ENCODE measurements at places on chromosomes 3 and 15. TPM values are rescaled to one million over a fixed set of nuclear protein-coding genes. Genes with fewer than 3 reads are reported as not detected.

- no peak overlapping the region for H3K27ac ChIP-seq
- no peaks in the 10 kb centered on the region for H3K4me1 ChIP-seq
- H3K27me3 ChIP-seq, result no peaks in the 10 kb centered on the region
- no peak overlapping the region for H3K4me3 ChIP-seq
- no peaks in the 10 kb centered on the region for H3K36me3 ChIP-seq
Measured at GRCh38 chr15:64521201-64521600, 60.8 kb downstream of the ZNF609 start.

STT3B gene
- total RNA-seq, result 179 TPM

GRCh38 chr3:128442070-128442469, 24.6 kb downstream of the DNAJB8 start:
- H3K4me1 ChIP-seq, result no peaks in the 10 kb centered on the region
- H3K27ac ChIP-seq, result no peak overlapping the region
- H3K27me3 ChIP-seq, result no peaks in the 10 kb centered on the region
- H3K36me3 ChIP-seq, result no peaks in the 10 kb centered on the region
- DNase-seq, result no peak

WDR49 gene
- 11.4 TPM for total RNA-seq

DNA sequence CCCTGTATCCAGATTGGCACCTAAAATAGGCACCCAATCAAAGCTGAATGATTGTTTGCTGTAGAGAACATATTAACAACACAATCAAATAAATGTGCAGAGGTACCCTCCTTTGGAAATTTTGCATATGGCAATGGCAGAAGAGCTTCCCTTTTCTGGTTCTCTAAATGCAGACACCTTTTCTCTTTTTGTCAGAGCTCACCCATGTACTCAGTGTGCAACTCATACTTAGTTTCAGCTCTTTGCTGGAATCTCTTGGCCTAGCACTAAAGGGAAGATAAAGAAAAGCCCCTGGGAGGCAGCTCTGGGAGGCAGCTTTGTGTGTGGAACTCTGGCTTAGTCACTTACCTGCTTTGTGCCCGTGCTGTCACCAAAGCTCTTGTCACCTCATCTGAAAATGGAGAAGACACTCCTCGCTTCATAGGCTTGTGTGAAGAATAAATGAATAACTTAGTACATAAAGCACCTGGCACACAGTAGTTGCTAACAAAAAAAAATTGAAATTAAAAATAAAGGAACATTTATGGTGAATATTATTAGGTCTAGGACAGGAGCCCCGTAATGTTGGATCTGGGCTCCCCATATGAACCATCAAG, 28.8 kb downstream of the ST6GAL1 start:
- no peaks in the 10 kb centered on the region for H3K36me3 ChIP-seq
- DNase-seq, result no peak
- no peak overlapping the region for H3K27ac ChIP-seq
- H3K4me3 ChIP-seq, result no peak overlapping the region

GRCh38 chr15:29921130-29921601, 98.9 kb upstream of the TJP1 start:
- no peak overlapping the region for H3K4me3 ChIP-seq
- H3K36me3 ChIP-seq, result no peaks in the 10 kb centered on the region
- H3K27me3 ChIP-seq, result no peaks in the 10 kb centered on the region
- H3K4me1 ChIP-seq, result no peaks in the 10 kb centered on the region
- DNase-seq, result no peak

FANCD2OS gene
- not detected for total RNA-seq

GRCh38 chr3:183500319-183500718, 55.2 kb downstream of the KLHL6 start:
- peak; percentile 4 for DNase-seq
- H3K27ac ChIP-seq, result no peak overlapping the region
- no peaks in the 10 kb centered on the region for H3K27me3 ChIP-seq
- H3K4me3 ChIP-seq, result no peak overlapping the region
- no peaks in the 10 kb centered on the region for H3K36me3 ChIP-seq
